NCI-H2029 (cell line): ENCODE measurements at places on chromosomes 11 and 22.

- no peak for DNase-seq
Measured at GRCh38 chr11:45607995-45608394, 57.4 kb downstream of the CHST1 start.

- peak; percentile 81 for DNase-seq
Measured at GRCh38 chr11:2483426-2483825, 38.6 kb downstream of the KCNQ1 start.

GRCh38 chr11:111977146-111978027, 40.2 kb downstream of the DIXDC1 start:
- DNase-seq, result no peak

DNA sequence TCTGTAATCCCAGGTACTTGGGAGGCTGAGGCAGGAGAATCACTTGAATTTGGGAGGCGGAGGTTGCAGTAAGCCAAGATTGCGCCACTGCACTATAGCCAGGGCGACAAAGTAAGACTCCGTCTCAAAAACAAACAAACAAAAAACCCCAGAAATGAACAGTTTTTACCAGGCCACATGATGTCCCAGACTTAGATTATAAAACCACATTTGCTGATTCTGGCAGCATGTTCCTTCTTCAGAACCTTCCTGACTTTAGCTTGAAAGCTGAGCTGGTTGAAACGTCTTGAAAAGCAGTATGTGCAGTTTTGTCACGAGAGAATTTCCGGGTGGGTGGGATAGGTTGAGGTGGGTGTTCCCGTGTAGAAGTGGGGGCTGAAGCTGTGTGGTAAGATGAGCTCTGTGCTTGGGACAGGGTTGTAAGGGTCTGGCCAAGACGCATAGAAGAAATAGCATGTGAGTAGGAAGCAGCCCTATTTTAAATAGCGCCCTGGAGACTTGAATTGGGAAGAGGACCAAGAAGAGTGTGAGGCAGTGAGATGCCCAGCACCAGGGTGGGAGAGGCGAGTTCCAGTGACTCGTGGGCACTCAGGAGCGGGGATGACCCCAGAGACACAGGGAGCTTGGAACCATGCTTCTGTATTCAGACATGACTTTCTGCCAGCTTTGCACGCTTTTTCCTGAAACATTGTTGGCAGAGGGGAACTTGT, 7.6 kb downstream of the AP2A2 start:
- no peak for DNase-seq

GRCh38 chr11:443542-444199, 1.9 kb upstream of the ANO9 start:
- peak; percentile 45 for DNase-seq

GRCh38 chr11:107041088-107041444, 22.8 kb upstream of the GUCY1A2 start:
- DNase-seq, result no peak

DNA sequence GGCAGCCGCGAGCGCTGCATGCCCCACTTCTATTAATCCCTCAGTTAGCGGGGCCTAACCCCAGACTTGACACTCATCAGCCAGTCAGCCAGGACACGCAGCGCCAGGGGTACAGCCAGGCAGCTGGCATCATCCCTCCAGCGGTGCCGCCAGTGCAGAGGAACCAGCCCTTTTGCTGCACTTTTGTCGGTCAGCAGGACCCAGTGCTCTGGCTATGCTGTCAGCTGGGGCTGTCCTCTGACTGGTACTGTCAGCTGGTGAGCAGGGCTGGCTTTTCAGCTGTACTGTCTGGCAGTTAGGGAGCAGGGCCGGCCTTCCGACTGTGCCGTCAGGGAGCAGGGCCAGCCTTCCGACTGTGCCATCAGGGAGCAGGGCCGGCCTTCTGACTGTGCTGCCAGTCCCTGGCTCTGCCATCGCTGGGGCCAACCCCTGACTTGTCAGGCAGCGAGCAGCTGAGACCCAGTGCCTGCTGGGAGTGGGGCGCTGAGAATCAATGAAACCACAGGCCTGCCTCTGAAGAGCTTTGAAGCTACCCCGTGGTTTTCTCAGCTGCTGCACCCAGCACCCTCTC, 115.4 kb downstream of the KIAA1671 start:
- DNase-seq, result no peak

DNA sequence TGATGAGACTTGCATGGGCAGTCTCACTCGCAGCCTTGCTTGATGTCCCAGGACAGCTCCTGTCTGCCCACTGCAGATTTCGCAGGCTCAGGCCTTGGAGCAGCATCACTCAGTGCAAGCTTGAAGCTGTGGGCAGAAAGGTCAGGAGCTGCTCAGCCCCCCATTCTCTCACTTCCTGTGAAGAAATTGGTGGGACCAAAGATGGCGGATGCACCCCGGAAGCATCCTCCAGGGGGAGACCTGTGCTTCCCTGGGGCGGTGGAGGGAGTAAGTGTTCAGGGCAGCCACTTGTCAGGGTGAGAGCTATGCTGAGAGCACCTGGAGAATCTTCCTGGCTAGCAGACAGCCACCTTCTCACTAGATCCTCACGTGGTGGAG, 11.3 kb downstream of the PLAAT2 start:
- DNase-seq, result no peak

DNA sequence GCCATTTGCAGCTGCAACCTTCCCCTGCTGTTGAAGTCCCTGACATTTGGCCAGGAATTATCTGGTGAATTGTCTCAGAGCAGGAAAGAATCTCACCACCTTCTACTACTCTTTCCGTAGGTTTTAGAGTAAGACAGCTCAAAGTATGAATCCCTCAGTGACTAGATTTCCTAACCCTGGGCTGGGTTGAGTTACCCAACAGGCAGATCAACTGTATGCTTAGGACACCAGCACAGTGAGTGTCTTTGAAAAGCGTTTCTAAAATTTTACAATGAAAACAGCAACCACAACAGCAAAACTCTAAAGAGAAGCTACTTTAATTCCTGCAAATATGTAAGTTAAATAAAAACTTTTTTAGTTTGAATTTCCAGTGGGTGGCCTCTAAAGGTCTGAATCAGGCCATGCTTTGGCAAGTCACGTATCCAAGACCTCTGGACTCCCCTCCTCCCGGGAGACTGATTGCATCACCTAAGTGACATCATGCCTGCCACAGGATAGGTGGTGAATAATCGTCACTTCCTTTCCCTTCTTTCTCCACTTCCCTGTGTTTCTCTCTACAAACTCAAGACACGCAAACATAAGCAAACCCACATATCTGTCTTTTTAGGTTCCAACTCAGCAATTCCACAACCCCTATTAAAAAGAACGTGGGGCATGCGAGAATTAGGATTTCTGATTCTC, 7.8 kb downstream of the OR8B12 start:
- DNase-seq, result no peak

GRCh38 chr11:35313760-35314153, 105.6 kb downstream of the SLC1A2 start:
- DNase-seq, result no peak

- no peak for DNase-seq
Measured at GRCh38 chr11:110801328-110801727, 89.1 kb upstream of the ARHGAP20 start.

DNA sequence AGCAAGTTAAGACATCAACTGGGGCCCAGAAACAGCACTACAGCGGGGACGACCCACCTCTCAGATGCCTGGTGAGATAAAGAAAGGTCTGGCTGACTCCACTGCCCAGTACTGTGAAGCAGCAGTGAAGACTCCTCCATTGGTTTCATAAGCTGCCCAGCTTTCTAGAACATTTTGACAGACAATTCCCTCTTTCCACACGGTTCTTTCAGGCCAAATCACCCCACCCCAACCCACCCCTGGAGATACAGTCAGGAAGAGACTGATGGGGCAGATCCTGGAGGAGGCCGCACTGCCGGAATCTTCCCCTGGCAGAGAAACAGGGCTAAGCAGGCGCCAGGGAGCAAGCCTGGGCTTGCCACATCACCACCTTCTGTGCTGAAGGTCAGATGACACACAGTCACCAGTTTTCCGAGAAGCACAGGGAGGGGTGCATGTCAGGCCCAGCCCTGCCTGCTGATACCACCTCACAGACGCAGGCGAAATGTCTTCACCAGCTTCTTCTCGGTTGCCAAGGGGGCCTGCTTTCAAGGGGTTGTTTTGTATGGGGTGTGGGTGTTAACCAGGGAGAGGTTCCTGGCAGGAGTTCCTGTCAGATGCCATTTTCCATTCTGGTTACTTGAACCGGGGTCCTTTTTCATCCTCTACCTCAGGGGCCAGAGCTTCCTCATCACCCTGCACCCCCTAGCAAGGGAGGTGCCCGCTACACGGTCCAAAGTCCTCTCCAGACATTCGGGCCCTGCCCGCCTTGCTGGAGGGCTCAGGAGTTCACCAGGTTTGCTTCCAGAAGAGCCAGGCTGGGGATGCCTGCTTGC, 1.4 kb upstream of the NEAT1 start:
- peak; percentile 84 for DNase-seq

- DNase-seq, result no peak
Measured at GRCh38 chr11:101127699-101128570, 1.7 kb downstream of the PGR start.

DNA sequence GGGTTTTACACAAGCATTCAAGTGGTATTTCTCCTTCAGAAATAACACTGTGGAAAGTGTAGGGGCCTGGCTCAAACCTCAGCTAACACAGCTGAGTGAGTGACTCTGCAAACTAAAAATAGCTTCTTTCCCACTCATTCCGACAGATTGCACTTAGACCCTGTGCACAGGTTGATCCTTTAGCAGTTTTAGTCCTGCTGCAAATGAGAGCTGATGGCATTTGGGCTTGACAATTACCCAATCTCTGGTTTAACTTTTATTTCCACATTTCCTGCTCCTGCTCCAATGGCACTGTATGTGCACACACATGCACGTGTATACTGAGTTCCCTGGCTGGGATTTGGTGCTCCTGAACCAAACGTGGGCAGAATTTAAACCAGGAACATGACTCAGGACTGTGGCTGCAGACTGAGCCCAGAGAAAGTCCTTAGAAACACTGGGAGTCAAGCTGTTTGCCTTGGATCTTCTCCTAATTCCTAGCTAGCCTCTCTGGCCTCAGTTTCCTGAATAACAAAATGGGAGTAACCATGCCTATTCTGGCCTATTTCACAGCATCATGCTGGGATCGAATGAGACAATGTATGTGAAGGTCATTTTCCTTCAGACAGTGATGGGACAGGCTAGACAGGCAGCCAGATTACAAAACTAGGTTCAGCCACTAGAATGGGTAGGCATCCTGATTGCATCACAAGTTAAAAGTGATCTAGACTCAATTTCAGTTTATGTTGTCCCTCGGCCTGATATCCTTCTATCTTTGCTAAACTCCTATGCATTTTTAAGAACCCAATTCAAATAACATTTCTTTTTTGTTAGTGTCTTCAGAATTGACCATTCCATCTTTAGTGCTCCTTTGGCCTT, 58.2 kb downstream of the SERGEF start:
- no peak for DNase-seq

GRCh38 chr11:9977554-9977953, 313.7 kb downstream of the SWAP70 start:
- no peak for DNase-seq

DNA sequence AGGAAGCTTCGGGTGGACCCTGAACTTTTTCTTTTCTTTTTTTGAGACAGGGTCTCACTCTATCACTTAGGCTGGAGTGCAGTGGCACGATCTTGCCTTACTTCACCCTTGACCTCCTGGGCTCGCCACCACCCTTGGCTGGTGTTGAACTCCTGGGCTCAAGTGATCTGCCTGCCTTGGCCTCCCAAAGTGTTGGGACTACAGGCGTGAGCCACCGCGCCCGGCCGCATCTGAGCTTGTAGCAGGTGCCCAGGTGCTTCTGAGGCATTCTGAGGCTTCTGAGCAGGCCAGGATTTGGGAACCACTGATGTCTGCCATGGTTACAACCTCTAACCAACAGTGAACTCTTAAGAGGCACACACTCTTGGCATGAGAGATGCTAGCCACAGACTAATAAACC, 5.1 kb downstream of the USP35 start:
- DNase-seq, result no peak

DNA sequence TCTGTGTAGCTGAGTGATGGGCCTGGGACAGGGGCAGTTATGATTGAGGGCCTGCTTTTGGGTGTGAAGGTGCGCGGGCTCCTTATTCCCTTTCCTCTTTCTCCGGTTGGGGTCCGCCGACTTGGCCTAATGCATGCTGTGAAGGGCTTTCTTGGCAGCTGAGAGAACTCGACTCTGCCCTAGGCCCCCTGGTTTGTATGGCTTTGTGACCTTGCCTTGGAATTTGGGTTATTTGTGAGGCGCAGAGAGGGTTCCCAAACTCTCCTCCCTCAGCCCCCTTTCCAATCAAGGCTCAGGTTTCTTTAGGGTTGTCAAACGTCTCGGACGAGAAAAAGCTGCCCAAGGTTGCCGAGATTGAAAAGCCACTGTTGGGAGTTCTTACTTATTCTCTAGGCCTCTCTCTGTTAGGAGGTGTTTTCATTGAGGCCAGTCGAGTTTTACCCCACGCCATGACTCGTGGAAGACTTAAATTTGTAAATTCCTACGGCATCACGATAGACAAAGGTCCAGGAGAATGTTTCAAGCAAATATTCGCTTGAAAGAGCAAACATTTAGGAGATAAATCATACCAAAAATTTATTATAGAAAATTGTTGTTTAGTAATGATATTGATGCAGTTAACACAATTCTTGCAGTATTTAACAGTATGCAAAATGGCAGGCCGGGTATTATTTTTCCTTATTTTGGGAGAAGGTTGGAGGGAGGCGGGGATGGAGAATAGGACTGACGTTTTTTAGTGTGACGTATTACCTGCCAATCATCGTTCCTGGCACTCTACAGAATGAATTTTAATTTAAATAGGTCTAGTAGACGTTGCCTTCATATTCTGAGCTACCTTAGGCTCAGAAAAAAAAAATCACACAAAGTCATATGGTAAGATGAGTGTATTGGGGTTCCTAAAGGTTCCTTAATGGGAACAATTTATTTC, 689 bp downstream of the PDHX start:
- DNase-seq, result no peak

DNA sequence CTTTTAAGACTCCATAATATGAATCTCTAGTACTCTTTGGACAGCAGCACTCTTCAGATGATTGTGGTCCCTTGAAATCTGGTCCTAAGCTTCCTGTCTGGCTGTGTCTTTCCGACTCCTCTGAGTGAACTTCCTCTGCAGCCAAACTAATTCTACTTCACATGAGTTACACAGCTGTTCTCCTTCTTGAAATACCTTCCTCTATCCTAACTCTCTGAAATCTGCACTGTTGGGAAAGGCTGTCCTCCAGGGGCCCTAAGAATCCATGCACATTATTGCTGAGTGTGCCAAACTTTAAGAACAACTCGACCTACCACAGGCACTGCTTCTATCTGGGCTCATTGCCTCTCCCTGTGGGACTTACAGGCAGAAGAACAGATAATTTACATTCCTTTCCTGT, 217.3 kb upstream of the ARHGAP42 start:
- no peak for DNase-seq

GRCh38 chr22:47376322-47376700, 613.9 kb downstream of the TBC1D22A start:
- DNase-seq, result no peak

GRCh38 chr22:30922151-30922611, 46.4 kb downstream of the MORC2 start:
- DNase-seq, result no peak
